ENCODE measurements at places on chromosomes 1 and 21.

DNA sequence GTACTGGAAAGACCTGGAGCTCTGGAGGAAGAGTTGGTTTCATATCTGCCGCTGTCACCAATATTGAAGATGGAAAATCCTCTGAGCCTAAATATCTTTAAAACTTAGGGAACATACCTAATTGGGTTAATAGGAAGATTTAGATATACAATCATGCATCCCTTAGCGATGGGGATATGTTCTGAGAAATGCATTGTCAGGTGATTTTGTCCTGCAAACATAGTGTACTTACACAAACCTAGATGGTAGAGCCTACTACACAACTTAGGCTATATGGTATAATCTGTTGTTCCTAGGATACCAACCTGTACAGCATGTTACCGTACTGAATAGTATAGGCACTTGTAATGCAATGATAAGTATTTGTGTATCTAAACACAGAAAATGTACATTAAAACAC lies 22.5 kb downstream of the YTHDF2 start:
- DNase-seq = no peak

- no peak for DNase-seq
Measured at GRCh38 chr21:15222707-15223106, 157.9 kb upstream of the NRIP1 start.

DNA sequence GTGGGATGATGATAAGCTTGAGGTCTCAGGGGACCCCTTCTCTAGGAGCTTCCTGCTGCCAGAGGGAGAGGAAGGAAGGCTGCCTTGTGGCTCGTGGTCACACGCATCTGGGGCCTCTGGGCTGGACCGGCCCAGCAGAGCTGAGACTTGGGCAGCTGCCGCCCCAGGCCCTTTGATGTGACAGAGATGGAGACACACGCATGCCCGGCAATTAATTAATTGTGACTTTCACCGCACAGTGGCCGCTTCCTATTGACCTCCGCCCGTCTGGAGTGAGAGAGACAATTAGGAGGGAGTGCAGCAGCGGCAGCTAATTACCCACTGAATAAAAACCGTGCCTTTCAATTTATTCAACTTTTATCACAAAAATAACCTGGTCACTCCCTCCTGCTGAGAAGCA lies 16.6 kb upstream of the C1QA start:
- DNase-seq = no peak

DNA sequence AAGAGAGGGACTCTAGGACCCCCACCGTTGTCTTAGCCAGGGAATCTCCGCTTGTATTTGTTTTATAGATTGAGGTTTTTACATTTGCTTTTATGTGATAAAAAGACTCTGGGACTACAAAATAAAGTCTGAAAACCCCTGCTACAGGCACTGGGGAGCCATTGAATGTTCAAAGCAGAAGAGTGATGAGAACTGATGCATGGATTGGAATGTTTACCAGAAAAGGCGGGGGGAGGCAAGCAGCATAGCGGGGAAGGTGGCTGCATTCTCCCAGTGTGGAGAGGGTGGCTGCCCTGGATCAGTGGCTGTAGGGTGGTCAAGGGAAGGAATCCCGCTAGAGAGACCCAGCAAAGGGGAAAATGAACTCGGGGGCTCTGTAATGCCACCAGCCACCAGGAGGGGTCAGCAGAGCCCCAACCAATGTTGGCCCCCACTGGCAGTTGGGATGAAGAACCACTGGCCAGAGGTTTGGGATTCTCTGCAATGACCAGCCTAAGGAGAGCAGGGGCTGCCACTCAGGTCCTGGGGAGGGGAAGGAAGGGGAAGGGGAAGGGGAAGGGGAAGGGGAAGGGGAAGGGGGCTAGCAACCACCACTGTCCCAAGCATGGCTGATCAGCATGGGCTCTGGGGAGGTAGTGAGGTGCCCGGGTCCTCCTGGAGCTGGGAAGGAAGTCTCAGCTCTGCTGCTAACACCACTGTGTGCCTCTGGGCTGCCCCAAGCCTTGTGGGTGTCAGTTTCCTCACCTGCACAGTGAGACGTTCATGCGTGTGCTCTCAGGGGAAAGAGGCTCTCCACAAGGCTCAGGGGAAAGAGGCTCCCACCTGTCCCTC lies 19.2 kb upstream of the PEF1 start:
- DNase-seq = peak; percentile 68

DNA sequence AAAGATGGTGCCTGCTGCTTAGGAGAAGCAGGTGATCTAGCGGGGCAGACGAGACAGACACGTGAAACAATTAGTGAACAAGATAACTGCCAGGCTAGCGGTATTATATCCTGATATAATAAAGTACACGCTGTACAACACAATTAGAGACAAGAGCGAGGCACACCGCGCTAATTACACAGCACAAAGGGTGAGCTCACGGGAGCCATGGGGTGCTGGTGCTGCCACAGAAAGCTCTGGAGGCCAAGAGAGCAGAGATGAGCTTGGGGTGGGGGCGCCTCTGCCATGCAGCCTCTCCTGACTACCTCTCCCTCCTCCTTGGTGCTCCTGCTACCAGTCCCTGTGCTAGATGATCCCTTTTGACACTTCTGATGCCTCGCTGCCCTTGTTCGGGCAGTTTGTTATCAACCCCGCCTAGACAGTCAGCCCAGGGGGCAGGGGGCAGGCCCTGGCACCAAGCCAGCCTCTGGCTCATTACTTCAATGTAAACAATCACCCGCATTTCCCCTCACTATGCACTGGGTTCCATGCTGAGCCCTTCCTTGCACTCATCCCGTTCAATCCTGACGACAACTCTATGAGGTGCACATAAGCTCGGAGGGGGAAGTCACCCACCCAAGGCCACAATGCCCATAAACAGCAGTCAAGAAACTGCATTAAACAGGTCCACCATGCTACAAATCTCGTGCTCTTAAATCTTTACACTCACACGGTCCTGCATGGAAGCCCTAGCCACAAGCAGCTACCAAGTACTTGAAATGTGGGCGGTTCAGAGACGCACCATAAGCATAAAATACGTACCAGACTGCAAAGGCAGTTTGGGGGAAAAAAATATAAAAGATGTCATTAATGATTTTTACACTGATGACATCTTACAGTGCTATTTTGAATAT lies 103.0 kb downstream of the SSBP3 start:
- DNase-seq = no peak

GRCh38 chr1:18668046-18668445 lies 37.4 kb downstream of the PAX7 start:
- no peak for DNase-seq

DNA sequence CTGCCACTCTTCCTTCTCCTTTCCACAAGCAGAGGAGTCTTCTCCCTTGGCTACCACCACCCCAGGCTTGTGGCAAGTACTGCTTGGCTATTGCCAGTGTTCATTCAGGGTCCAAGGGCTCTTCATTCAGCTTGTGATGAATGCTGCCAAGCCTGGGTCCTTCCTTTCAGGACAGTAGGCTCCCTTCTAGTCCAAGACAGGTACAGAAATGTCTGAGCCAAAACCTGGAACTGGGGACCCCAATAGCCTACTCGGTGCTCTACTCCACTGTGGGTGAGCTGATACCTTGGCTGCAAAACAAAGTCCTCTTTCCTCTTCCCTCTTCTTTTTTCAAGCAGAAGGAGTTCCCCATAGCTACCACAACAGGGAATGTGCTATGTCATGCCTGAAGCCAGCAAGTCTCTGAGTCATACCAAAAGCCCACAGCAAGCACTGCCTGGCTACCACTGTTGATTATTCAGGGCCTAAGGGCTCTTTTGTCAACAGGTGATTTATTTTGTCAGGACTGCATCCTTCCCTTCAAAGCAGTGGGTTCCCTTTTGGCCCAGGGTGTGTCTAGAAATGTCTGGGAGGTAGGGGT lies 268.9 kb downstream of the HHAT start:
- DNase-seq = peak; percentile 92

DNA sequence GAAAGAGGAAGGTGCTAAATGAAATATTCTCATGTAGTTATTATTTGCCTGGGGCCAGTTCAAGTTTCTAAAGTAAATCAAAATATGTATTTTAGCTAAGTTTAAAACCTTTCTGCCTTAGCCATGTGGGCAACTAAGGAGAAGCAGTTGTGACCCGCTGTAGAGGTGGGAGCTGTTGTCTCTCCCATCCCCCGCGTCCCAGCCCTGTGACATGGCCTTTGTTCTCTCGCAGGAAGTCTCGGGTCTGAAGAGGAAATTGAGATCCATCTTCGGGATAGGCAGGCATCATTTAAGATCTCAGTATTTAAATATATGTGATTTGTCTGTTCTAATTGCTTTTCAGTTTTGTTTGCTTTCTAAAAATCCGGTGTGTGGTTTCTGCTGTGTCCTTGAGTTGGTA lies 121.5 kb downstream of the CAMTA1 start:
- no peak for DNase-seq

- DNase-seq = no peak
Measured at GRCh38 chr1:201272799-201273198, 10.5 kb upstream of the PKP1 start.

DNA sequence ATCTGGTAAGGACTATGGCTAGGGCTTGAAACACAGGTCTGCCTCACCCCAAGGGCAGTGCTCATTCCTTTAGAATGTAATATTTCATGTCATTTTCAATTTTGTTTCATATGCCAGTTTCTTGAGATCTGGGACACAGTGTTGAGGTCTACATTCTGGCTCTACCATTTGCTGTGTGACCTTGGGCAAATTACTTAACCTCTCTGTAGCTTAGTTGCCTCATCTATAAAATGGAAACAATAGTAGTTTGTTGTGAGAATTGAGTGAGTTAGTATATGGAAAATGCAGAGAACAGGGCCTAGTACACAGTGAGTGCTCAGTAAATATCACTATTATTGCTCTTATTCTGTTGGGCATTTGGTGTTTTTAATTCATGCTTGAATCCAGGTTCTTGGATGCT lies 84.4 kb downstream of the WDR3 start:
- DNase-seq = no peak

DNA sequence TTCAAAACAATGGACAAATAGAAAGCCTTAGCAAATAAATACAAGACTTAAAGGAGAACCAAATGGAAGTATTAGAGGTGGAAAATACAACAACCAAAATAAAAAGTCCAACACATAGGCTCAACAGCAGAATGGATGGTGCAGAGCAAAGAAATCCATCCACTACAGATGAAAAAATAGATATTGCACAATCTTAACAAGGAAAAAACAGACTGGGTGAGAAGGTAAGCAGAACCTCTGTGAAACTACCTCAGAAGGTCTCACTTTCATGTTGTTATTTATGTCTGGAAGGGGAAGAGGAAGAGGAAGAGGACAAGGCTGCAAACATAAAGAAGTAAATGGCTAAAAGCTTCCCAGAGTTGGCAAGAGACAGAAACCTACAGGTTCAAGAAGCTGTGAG lies 158.7 kb upstream of the NBPF11 start:
- no peak for DNase-seq

- DNase-seq = peak; percentile 67
Measured at GRCh38 chr21:46099476-46099875, 1.6 kb downstream of the COL6A2 start.

- DNase-seq = no peak
Measured at GRCh38 chr1:246582301-246583055, 16.2 kb downstream of the CNST start.

DNA sequence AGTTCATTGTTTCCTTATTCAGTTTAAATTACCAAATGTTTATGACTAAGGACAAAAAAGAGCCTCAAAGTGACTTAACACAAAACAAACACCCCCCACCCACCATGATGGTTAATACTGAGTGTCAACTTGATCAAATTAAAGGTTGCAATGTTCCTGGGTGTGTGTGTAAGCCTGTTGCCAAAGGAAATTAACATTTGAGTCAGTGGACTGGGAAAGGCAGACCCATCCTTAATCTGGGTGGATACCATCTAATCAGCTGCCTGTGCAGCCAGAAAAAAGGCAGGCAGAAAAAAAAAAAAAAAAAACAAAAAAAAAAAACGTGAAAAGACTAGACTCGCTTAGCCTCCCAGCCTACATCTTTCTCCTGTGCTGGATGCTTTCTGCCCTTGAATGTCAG lies 543.4 kb downstream of the NEGR1 start:
- DNase-seq = no peak
